Dorsolateral prefrontal cortex (tissue), 122 donors: ENCODE measurements at places on chromosomes 3 and 15.

GRCh38 chr3:106130384-106131198 lies 261.8 kb upstream of the CBLB start:
- no peak for DNase-seq

- DNase-seq = no peak
Observed at GRCh38 chr15:101431748-101432147, 57.8 kb downstream of the PCSK6 start.

DNA sequence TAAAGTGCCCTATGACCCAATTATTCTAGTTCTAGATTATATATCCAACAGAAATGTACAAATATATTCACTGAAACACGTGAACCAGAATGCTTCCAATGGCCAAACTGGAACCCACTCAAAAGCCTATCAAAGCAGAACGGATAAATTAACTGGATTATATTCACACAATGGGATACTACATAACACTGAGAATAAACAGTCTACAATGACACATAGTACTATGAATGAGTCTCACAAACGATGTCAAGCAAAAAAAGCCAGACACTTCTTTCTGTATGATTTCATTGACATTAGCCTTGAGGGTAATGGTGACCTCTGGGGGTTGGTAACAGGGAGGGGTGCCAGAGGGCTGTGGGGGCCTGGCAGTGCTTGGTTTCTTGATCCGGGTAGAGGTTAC lies 50.9 kb upstream of the HACD2 start:
- no peak for DNase-seq

DNA sequence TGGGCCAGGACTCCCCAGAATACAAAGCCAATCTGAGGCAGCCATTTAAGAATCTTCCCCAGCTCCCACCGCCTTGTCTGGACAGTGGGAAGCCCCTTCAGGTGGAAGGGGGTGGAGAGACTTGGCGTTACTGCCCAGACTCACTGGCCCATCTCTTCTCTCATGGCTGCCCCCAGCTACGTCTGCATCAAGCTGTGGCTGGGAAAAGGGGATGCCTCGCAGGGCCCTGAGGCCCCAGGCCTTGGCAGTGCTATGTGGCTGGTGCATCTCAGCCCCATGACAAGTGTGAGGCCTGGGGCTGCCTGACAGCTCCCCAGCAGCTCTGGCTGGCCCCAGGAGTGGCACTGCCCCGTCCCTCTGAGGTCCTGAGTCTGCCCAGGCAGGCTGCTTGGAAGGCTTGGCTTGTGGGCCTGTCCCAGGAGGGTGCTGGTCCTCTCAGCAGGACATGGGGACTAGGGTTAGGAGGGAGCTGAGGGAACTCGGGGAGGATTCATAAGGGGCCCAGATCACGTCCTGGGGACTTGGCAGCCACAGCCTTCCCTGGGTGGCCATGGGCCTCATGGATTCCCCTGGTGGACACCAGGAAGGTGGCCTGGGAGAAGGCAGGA lies 20.2 kb upstream of the SLC41A3 start:
- DNase-seq = no peak

- no peak for DNase-seq
Observed at GRCh38 chr3:141735770-141736465, 2.2 kb upstream of the RNF7 start.

DNA sequence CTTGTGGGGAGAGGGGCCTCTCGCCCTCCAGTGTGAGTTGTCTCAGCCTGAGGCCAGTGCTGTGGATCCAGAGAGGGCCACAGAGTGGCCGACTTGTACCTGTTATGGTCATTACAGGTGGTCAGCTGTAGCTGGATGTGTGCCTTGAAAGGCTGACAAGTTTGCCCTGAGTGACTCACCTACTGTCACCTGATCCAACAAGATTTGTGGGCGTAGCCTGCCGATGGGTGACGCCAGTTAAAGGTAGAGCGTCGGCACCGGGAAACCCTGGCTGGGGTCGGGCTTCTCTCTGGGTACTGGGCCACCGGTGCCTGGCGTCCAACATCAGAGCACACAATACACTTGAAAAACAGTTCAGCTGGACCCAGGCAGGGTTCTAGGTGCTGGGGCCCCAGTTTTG lies 2.8 kb upstream of the ISG20 start:
- no peak for DNase-seq

DNA sequence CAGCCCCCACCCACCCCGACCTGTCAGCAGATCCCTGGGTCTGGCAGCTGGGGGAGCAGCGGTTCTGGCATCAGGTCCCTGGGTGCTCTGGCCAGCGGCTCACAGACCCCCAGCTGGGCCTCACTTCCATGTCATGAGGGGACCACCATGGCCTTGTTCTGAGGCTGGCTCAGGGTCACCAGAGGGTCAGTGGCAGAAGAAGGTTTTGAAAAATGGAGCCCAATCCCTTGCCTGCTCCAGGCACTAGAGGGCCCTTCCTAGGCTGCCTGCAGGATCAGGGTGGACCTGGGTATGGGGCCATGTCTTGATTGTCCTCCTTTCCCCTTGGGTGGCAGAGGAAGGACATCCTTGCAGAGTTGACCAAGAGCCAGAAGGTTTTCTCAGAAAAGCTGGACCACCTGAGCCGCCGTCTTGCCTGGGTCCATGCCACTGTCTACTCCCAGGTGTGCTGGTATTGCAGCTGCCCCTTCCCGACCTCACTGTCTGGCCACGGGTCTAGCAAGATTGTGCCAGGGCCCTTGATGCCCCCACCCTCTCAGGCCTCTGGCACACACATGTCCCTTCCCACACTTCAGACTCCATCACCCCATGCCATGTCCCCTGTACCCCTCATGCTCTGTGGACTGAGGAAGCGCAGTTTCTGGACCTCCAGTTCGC lies 12.9 kb downstream of the AMIGO3 start:
- no peak for DNase-seq

DNA sequence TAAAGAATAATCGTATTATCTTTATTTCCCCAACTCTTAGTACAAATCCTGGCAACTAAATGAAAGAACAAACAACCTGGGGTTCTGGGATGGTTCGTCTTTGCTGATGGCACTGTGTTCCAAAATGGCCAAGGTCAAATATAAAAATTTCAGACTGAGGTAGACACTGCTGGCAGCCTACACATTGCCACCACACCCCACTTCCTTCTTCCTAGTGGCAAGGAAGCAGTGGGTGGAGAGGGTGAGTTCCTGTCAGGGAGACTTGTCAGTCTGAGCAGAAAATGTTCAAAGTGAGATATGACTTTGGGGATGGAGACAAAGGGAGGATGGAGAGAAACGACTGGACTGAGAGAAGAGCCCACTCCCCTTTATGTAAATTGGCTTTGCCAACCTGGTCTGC lies 69.6 kb downstream of the LMCD1 start:
- DNase-seq = no peak

- DNase-seq = no peak
Observed at GRCh38 chr15:41367418-41367817, 34.7 kb downstream of the NUSAP1 start.

DNA sequence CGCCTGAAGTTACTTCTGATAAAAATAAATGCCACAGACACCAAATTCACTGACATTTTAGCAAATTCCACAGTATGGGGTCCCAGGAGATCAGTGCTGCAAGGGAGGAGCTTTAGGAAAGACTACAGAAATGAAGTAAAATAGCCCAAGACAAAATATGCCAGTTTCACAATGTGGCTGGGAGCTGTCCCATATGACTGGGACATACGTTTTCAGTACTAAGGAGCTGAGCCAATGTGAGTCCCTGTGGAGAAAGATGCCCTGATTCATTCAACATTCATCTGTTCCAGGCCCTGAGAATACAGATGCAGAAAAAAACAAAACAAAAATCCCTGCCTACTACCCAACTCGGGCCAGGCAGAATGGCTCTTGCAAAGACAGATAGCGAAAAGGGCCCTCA lies 63.4 kb upstream of the FAM174B start:
- DNase-seq = no peak

- no peak for DNase-seq
Observed at GRCh38 chr15:59380902-59381610, 8.4 kb upstream of the MYO1E start.

DNA sequence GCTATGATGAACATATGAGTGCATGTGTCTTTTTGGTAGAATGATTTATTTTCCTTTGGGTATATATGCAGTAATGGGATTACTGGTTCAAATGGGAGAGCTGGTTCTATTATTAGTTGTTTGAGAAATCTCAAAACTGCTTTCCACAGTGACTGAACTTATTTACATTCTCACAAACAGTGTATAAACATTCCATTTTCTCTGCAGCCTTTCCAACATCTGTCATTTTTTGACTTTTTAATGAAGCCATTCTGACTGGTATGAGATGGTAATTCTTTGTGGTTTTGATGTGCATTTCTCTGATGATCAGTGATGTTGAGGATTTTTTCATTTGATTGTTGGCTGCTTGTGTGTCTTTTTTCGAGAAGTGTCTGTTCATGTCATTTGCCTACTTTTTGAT lies 1124.2 kb downstream of the NAALADL2 start:
- no peak for DNase-seq
